Effector memory CD8-positive, alpha-beta T cell (primary cell): ENCODE measurements at places on chromosomes 1 and 21.

GRCh38 chr1:1223891-1224290, 7.9 kb downstream of the SDF4 start:
- H3K27me3 ChIP-seq: no peaks in the 10 kb centered on the region
- H3K4me3 ChIP-seq: no peak overlapping the region
- peaks cover 20% of the 10 kb centered on the region for H3K4me1 ChIP-seq
- no peak for DNase-seq

DNA sequence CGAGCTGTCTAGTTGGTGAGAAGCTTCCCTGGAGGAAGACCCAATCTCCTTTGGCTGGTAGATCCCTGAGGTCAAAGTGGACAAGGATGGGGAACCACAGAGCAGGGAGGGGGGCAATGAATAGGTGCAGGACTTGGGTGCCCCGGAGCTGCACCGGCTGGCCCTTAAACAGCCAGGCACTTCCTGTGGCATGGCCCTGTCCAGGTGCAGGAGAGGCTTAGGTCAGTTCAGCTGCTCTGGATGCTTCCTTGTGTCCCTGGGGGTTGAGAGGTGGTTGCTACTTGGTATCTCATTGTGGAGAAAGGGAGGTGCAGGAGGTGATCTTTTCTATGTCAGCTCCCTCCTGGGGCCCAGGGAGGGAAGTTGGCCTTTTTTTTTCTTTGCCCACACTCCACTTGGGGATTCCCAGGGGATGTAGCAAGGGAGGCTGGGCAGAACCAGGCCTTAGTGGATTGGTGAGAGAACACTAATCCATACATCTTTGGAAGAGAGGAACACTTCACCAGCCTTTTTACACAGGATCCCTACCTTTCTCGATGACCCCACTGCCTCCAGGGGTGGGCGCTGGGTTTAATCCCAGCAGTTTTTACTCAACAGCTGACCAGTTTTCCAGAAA, 1.2 kb upstream of the ST3GAL3 start:
- peaks cover 28% of the 10 kb centered on the region for H3K36me3 ChIP-seq
- peaks cover 12% of the 10 kb centered on the region for H3K4me1 ChIP-seq
- H3K27ac ChIP-seq: peak overlapping the region; percentile 58
- peak overlapping the region; percentile 85 for H3K4me3 ChIP-seq
- no peak for DNase-seq
- no peaks in the 10 kb centered on the region for H3K27me3 ChIP-seq

GRCh38 chr1:156155756-156156510, 2.5 kb downstream of the SEMA4A start:
- H3K27ac ChIP-seq: peak overlapping the region; percentile 93
- no peak for DNase-seq
- peaks cover 19% of the 10 kb centered on the region for H3K36me3 ChIP-seq
- H3K4me1 ChIP-seq: peaks cover 43% of the 10 kb centered on the region
- peak overlapping the region; percentile 89 for H3K4me3 ChIP-seq

DNA sequence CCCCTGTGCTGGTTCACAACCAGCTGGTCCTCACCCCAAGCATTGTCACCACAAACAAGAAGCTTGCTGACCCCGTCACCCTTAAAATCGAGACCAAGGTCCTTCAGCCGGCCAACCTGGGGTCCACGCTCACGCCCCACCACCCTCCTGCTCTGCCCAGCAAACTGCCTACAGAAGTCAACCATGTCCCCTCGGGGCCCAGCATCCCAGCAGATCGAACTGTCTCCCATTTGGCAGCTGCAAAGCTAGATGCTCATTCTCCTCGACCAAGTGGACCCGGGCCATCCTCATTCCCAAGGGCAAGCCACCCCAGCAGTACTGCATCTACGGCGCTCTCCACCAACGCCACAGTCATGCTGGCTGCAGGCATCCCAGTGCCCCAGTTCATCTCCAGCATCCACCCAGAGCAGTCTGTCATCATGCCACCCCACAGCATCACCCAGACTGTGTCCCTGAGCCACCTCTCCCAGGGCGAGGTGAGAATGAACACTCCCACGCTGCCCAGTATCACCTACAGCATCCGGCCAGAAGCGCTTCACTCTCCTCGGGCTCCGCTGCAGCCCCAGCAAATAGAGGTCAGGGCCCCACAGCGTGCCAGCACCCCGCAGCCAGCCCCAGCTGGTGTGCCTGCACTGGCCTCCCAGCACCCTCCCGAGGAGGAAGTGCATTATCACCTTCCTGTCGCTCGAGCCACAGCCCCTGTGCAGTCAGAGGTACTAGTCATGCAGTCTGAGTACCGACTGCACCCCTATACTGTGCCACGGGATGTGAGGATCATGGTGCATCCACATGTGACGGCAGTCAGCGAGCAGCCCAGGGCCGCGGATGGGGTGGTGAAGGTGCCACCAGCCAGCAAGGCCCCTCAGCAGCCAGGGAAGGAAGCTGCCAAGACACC, 40.6 kb downstream of the ZBTB17 start:
- no peaks in the 10 kb centered on the region for H3K27me3 ChIP-seq
- no peak overlapping the region for H3K4me3 ChIP-seq
- H3K36me3 ChIP-seq: peaks cover 63% of the 10 kb centered on the region
- H3K27ac ChIP-seq: no peak overlapping the region

GRCh38 chr1:7553042-7553690, 217.9 kb upstream of the VAMP3 start:
- peaks cover 12% of the 10 kb centered on the region for H3K4me1 ChIP-seq
- H3K4me3 ChIP-seq: no peak overlapping the region
- no peak overlapping the region for H3K27ac ChIP-seq
